CD4-positive, CD25-positive, alpha-beta regulatory T cell (primary cell): ENCODE measurements at places on chromosomes 5 and 9. TPM values are rescaled to one million over a fixed set of nuclear protein-coding genes. Genes with fewer than 3 reads are reported as not detected.

DNA sequence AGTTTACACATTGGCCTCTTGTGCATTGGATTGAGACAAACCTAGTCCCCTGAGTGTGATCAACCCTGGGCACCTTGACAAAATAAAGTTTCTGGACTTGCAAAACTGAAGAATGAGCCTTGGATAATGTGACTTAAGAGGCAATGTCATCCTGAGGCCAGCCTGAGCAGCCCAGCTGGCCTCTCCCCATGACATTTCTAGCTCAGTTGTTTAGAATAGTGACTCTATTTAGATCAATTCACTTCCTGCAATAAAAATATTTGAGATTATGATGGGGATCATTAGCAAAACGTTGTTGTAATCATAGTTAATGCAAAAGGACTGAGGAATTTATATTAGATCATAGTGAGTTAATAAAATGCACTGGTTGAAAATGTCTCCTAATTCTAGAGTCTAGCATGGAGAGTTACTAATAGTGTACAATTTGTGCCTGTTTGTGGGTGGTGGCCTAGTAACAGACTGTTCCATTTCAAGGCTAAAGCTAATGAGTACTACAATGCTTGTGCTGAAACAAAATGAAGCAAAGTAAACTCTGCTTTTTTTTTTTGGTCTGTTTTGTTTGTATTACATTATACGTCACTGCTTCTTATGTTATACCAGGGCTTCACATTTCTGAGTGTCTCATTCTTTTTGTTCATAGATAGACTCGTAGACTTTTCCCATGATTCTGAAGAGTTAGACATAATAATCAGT is 10.9 kb upstream of the RHOBTB3 start:
- H3K27ac ChIP-seq, result no peak overlapping the region
- no peak overlapping the region for H3K4me3 ChIP-seq
- no peaks in the 10 kb centered on the region for H3K36me3 ChIP-seq
- peaks cover 4% of the 10 kb centered on the region for H3K27me3 ChIP-seq
- no peak for DNase-seq
- peaks cover 6% of the 10 kb centered on the region for H3K4me1 ChIP-seq

- H3K36me3 ChIP-seq, result no peaks in the 10 kb centered on the region
- no peak for DNase-seq
- peaks cover 7% of the 10 kb centered on the region for H3K4me1 ChIP-seq
- no peak overlapping the region for H3K4me3 ChIP-seq
Observed at GRCh38 chr5:158431369-158432029, 572.6 kb upstream of the CLINT1 start.

- H3K27me3 ChIP-seq, result peaks cover 12% of the 10 kb centered on the region
- H3K36me3 ChIP-seq, result no peaks in the 10 kb centered on the region
- H3K4me3 ChIP-seq, result peak overlapping the region; percentile 26
- H3K4me1 ChIP-seq, result peaks cover 27% of the 10 kb centered on the region
- no peak overlapping the region for H3K27ac ChIP-seq
- DNase-seq, result no peak
Observed at GRCh38 chr9:38622288-38622674, 1.9 kb upstream of the ANKRD18A start.

DNA sequence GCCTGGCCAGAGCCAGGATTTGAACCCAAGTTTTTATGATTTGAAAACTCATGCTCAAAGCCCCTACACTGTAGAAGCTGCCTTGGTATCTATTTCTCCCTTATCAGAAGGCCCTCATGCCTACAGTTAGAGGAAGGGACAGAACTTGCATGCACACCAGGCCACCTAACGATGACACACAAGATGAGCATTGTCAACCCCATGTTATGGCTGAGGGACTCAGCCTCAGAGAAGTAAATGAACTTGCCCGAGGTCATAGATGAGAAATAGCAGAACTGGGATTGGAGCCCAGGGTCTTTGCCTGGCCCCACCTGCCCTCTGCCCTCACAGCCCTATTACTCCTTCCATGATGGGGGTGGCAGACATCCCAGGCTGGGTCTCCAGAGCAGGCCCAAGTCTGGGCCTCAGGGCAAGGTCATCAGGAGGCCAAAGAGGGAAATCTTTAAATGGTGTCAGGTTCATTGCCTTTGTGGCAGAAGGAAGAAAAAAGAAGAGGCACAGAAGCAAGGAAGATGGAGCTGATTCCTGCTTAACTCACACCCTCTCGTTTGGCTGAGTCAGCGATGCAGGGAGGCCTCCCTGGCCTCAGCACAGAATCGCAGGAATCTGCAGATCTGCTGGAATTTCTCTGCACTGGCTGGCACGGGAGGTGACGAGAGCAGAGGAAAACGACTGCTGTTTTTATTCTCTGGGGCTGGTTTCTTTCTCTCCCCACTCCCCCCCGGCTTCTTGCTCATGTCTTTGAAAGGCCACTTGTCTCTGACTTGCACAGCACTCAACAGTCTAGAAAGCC is 20.6 kb upstream of the CRB2 start:
- H3K27ac ChIP-seq, result no peak overlapping the region
- no peaks in the 10 kb centered on the region for H3K36me3 ChIP-seq
- no peak for DNase-seq
- peaks cover 19% of the 10 kb centered on the region for H3K4me1 ChIP-seq
- H3K4me3 ChIP-seq, result no peak overlapping the region
- no peaks in the 10 kb centered on the region for H3K27me3 ChIP-seq

GRCh38 chr9:108021096-108021710 is 531.6 kb upstream of the KLF4 start:
- no peaks in the 10 kb centered on the region for H3K4me1 ChIP-seq
- no peaks in the 10 kb centered on the region for H3K36me3 ChIP-seq
- H3K27ac ChIP-seq, result no peak overlapping the region
- H3K4me3 ChIP-seq, result no peak overlapping the region
- DNase-seq, result no peak
- H3K27me3 ChIP-seq, result no peaks in the 10 kb centered on the region

DNA sequence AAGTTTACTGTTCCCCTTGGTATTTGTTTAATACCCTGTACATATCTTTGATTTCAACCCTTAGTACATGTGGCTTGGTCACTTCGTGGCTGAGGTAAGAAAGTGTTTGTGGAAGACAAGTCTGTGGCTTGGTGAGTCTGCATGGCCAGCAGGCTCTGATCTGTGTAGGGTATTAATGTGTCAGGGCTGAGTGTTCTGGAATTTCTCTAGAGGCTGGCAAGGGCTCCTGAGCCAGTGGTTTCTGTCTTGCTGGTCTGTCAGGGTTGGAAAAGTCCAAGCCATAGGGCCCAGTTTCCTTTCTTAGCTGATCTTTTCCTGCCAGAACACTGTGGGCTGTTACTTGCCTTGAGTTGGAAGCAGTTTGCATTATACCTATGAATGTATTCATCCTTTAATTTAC is 48.0 kb upstream of the FBXL7 start:
- no peak overlapping the region for H3K27ac ChIP-seq
- no peak for DNase-seq
- H3K4me3 ChIP-seq, result no peak overlapping the region
- H3K36me3 ChIP-seq, result no peaks in the 10 kb centered on the region

GRCh38 chr5:150175536-150175935 is 9.0 kb downstream of the CDX1 start:
- no peak overlapping the region for H3K27ac ChIP-seq
- DNase-seq, result no peak
- H3K36me3 ChIP-seq, result no peaks in the 10 kb centered on the region
- H3K4me1 ChIP-seq, result no peaks in the 10 kb centered on the region
- no peaks in the 10 kb centered on the region for H3K27me3 ChIP-seq

- no peak for DNase-seq
- no peaks in the 10 kb centered on the region for H3K4me1 ChIP-seq
- H3K4me3 ChIP-seq, result no peak overlapping the region
Observed at GRCh38 chr5:20245432-20245974, 257.5 kb upstream of the CDH18 start.

DNA sequence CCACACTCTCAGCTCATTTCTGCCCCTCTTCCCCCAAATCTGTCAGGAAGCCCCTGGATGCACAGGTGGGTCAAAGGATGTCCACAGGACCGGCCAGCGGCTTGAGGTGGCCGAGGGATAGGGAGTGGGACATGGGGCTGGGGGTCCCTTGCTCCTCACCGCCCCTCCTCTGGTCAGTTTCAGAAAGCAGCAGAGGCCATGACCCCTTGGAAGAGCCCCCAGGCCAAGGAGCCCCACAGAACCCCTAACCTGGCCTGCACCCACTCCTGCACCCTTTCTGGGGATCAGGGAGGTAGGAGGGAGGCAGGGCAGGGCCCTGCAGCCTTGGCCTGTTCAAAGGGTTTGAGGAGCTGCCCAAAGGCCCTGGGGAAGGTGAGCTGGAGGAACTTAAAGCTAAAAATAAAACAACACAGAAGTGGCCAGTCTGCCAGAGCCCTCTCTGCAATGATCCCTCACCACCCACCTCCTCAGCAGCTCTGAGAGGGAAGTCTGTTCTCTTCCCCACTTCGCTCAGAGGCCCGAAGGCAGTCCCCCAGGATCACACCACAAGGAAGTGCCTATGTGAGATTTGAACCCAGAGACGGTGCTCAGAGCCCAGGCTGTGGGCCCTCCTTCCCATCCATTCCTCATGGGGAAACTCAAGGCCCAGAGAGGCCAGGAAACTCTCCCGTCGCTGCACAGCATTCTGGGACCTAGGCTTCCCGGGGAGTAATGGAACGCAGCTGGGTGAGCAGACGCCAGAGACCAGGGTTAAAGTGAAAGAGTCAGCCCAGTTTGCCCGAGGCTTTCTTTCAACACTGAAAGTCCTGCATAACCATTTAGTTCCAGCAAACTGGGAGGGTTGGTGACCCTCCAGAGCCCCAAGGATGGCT is 910 bp downstream of the ENG start:
- H3K4me3 ChIP-seq, result no peak overlapping the region
- peaks cover 4% of the 10 kb centered on the region for H3K4me1 ChIP-seq
- no peaks in the 10 kb centered on the region for H3K27me3 ChIP-seq
- H3K27ac ChIP-seq, result peak overlapping the region; percentile 24

DNA sequence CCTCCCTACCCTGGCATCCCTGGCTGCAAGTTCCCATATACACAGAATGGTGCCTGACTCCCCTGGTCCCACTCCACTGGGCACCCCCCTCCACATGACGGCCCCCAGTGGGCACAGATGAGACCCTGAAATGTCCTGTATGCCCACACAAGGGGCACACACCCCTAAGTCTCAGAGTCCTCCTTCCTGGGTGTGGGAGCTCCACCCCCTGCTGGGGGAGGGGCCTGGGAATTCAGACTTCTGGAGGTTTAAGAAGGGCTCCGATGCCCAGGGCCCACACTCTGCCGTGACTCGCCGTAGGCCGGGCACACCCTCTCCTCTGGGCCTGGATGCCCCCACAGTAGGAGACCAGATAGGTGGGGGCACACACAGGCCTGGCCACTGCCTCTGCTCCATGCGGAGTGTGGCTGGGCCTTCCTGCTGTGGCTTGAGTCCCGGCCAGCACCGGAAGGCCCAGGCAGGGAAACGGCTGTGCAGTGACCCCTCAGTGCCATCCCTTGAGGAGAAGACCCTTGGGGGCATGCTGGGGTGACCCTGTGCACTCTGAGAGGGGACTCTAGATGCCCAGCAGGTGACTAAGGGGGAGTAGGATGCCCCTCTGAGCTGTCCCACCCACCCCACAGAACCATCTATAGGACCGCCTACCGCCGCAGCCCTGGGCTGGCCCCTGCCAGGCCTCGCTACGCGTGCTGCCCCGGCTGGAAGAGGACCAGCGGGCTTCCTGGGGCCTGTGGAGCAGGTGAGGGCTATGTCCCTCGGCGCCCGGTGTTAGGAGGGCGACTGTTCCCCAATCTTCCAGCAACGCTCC is 6.5 kb downstream of the EGFL7 start:
- H3K36me3 ChIP-seq, result no peaks in the 10 kb centered on the region
- DNase-seq, result no peak
- no peak overlapping the region for H3K27ac ChIP-seq
- H3K4me3 ChIP-seq, result no peak overlapping the region

DNA sequence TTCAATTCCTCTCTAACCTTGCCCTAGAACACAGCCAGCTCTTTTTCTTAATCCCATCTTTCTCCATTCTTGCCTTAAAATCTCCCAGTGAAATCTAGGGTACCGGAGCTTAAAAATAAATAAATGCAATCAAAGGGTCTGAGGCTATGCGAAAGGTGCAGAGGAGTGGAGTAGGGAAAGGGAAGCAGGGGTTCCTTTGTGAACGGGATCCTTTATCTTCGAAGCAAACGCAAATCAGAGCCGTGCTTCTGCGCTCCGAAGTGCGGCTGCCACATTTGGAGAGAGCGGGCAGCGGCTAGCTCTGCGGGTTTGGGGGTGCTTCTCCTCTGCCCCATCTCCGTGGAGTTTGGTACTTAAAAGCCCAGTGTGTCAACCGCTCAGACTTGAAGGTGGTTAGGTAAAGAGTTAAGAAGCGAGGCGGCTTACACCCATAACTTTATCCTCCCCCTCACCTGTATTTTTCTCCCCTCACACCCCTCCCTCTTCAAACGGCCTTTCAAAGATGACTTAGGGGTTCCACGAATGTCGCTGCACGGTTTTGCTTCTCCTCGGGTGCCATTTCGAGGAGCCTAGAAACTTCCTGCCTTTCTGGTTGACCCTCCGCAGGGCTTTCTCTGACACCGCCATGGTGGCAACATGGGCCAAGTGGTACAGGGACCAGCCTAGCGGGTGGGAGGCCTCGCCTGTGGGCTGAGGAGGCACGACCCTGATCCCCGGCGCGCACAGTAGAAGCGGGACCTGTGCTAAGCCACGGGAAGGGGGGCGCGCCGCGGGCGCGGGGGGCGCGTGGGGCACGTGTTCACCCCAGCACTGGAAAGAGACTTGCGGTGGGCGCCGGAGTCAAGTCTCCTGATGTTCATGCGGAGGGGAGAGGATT is 31.7 kb upstream of the NFIB start:
- H3K27ac ChIP-seq, result no peak overlapping the region
- peaks cover 16% of the 10 kb centered on the region for H3K27me3 ChIP-seq
- DNase-seq, result no peak
- H3K4me3 ChIP-seq, result no peak overlapping the region
- no peaks in the 10 kb centered on the region for H3K36me3 ChIP-seq
- no peaks in the 10 kb centered on the region for H3K4me1 ChIP-seq

- H3K36me3 ChIP-seq, result peaks cover 11% of the 10 kb centered on the region
- peak overlapping the region; percentile 87 for H3K4me3 ChIP-seq
- peak overlapping the region; percentile 86 for H3K27ac ChIP-seq
- peaks cover 20% of the 10 kb centered on the region for H3K4me1 ChIP-seq
- peak; percentile 78 for DNase-seq
Observed at GRCh38 chr5:180860273-180860886, 696 bp downstream of the ZFP62 start.

- no peaks in the 10 kb centered on the region for H3K4me1 ChIP-seq
- no peaks in the 10 kb centered on the region for H3K36me3 ChIP-seq
- H3K27me3 ChIP-seq, result no peaks in the 10 kb centered on the region
Observed at GRCh38 chr5:78689540-78690252, 41.1 kb upstream of the LHFPL2 start.

The ABHD17B gene
- 27.8 TPM for total RNA-seq

The ZBTB26 gene
- total RNA-seq, result 5.9 TPM

The SERF1A gene
- total RNA-seq, result 7.5 TPM

The SMIM23 gene
- total RNA-seq, result not detected

The PTGES gene
- not detected for total RNA-seq

The TRPM3 gene
- total RNA-seq, result not detected

The OTULINL gene
- total RNA-seq, result 47.1 TPM

The LYRM7 gene
- total RNA-seq, result 6.5 TPM

The ARSI gene
- not detected for total RNA-seq

The PCDHGA4 gene
- total RNA-seq, result not detected

The INSL6 gene
- total RNA-seq, result not detected

The F2RL1 gene
- total RNA-seq, result 1.6 TPM
